Endothelial cell of umbilical vein (primary cell): ENCODE measurements at places on chromosomes 3 and 15. TPM values are rescaled to one million over a fixed set of nuclear protein-coding genes. Genes with fewer than 3 reads are reported as not detected.
A peak's percentile ranks its signal among the peaks of the same experiment; 100 is the strongest.

Gene UCN2
- polyA plus RNA-seq: 0.05 and 0.11 TPM in 2 replicates

Gene GOLGA6L7
- not detected in 2 replicates for polyA plus RNA-seq

GRCh38 chr15:77034695-77035489 is 36.0 kb downstream of the TSPAN3 start:
- no peak overlapping the region for H3K4me3 ChIP-seq
- H3K4me1 ChIP-seq: no peaks in the 10 kb centered on the region
- DNase-seq: peak; percentile 29
- no peaks in the 10 kb centered on the region for H3K36me3 ChIP-seq

DNA sequence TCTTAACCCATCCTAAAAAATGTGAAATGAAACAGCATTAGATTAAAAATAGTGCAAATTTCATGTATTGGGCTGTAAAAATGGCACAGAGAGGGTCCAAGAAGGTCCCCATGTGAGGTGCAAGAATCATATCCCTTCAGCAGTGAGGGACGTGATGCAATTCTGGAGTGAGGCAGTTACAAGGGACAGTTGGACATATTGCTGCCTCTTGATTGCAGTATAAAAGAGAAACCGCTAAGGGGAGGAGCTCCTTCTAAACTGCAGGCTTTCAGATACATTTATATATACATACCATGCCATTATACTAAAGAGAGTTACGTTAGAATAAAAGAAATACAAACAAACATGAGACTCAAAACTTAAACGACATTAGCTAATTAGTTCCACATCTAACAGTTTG is 304.2 kb upstream of the CTNNB1 start:
- no peak overlapping the region for H3K4me3 ChIP-seq
- H3K36me3 ChIP-seq: no peaks in the 10 kb centered on the region
- H3K4me1 ChIP-seq: no peaks in the 10 kb centered on the region
- peaks cover 2% of the 10 kb centered on the region for H3K27me3 ChIP-seq

DNA sequence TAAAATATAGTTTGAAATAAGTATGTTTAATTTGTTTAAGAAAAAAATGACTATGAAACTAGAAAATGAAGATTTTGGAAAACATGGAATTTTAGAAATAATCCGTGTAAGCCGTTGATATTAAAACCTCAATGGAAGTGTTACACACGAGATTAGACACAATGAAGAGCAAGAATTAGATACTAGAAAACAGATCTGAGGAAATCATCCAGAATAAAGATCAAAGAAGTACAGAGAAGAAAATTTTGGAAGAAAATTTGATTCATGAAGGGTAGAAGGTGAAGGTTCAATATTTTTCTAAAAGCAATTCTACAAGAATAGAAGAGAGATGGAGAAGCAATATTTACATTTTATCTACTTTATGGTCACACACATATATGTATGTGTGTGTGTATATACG is 52.5 kb upstream of the SATB1 start:
- no peaks in the 10 kb centered on the region for H3K4me1 ChIP-seq
- DNase-seq: no peak
- no peaks in the 10 kb centered on the region for H3K27me3 ChIP-seq

DNA sequence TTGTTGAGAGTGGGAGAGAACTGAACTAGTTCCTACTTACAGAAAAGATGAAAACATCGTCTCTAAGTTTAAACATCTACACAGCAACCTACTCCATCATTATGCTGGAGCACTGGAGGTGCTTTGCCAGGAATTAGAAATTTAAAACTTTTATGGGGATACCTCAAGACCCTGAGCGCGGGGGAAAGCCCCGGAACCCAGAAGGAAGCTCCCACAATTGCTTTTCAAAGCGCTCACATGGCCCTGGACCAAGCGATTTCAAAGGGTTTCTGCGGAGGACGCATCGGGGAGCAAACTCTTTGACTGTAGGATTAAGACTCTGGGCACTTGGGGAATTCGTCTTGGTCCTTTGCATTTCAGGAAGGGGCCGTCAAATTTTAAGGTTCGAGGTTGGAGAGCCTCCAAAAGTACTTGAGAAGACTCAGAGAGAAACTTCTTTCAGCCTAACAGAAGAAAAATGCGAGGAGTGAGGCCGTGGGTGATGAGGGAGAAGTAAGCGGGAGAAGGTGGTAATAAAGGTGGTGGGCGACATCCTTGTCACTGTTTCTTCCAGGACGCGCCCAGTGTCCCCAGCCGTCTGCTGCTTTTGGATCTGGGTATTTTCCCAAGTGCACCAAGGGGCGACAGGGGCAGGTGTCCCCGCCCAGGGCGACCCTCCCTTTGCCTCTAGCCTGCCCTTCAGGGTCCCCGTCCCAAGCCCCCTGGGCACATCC is 591 bp downstream of the PROK2 start:
- no peak overlapping the region for H3K27ac ChIP-seq
- no peaks in the 10 kb centered on the region for H3K36me3 ChIP-seq
- H3K4me3 ChIP-seq: no peak overlapping the region
- H3K27me3 ChIP-seq: peaks cover 40% of the 10 kb centered on the region

DNA sequence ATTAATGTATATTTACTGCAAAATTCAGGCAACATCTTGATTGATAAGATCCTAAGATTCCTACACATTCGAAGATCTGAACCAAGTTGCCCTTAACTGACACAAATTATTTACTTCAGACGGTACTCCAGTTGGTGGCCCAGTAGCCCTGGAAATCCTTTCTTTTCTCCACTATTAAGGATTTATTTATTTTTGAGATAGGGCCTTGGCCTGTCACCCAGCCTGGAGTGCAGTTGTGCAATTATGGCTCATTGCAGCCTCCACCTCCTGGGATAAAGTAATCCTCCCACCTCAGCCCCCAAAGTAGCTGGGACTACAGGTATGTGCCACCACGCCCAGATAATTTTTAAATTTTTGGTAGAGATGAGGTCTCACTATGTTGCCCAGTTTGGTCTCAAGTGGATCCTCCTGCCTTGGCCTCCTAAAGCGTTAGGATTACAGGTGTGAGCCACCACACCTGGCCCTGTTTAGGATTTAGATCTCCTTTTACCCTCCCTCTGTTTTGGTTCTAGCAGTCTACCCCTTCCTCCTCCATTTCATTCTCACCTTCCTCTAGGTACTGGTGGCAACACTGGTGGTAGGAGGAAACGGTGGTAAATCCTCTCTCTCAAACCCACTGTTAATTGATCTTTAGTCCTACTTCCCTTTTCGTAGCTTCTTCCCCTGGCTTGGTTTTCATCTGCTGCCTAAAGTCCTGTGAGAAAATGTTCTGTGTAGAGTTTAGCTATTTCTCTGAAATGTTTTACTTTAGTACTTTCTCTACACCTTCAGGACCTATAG is 12.7 kb upstream of the ZNF609 start:
- no peaks in the 10 kb centered on the region for H3K27me3 ChIP-seq
- no peak overlapping the region for H3K4me3 ChIP-seq
- DNase-seq: no peak
- H3K4me1 ChIP-seq: peaks cover 32% of the 10 kb centered on the region
- peaks cover 3% of the 10 kb centered on the region for H3K36me3 ChIP-seq
- H3K27ac ChIP-seq: no peak overlapping the region
